WTC11 (cell line): ENCODE measurements at places on chromosomes 1 and 21.

GRCh38 chr1:209610631-209610905 is 27.1 kb downstream of the CAMK1G start:
- no peaks in the 10 kb centered on the region for H3K36me3 ChIP-seq
- no peak overlapping the region for H3K4me3 ChIP-seq
- H3K4me1 ChIP-seq: no peaks in the 10 kb centered on the region
- no peaks in the 10 kb centered on the region for H3K27me3 ChIP-seq
- H3K27ac ChIP-seq: no peak overlapping the region
- DNase-seq: no peak

DNA sequence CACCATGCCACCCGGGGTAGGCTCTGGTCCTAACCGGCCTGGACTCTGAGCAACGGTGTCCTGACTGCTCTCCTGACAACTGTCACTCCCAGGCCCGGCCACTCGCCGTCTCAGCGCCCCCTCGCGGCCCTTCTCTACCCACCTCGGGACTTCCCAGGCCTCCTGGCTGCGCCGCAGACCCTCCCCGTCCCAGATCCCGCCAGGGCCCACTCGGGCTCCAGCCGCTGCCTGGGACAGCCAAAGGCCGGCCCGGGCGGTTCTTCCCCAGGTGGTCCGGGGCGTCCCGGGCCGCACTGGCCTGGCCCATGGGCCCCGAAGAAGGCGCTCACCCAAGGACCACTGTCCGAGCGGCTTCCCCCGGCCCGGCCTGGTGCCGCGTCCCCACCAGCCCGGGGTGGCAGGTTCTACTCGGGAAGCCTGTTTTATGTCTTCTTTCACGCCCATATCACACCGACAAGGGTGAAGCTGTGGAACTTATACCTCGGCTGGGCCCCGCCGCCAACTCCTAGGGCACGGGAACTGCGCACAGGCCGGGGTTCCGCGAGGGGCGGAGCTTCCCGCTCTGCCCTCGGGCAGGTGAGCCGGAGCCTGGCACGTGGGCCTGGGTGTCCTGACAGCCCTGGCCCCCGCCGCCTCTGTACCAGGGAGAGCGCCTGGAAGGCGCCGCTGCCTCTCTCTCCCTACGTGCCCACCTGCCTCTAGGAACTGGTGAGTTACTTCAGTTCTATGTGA is 138.3 kb downstream of the TTLL7 start:
- peaks cover 8% of the 10 kb centered on the region for H3K4me1 ChIP-seq
- peak overlapping the region; percentile 48 for H3K4me3 ChIP-seq
- H3K27me3 ChIP-seq: peaks cover 17% of the 10 kb centered on the region
- H3K36me3 ChIP-seq: no peaks in the 10 kb centered on the region
- H3K27ac ChIP-seq: no peak overlapping the region

GRCh38 chr1:47901001-47901575 is 96.1 kb downstream of the TRABD2B start:
- no peak for DNase-seq
- H3K27me3 ChIP-seq: peaks cover 38% of the 10 kb centered on the region
- peaks cover 71% of the 10 kb centered on the region for H3K4me1 ChIP-seq
- H3K36me3 ChIP-seq: no peaks in the 10 kb centered on the region
- H3K27ac ChIP-seq: no peak overlapping the region

DNA sequence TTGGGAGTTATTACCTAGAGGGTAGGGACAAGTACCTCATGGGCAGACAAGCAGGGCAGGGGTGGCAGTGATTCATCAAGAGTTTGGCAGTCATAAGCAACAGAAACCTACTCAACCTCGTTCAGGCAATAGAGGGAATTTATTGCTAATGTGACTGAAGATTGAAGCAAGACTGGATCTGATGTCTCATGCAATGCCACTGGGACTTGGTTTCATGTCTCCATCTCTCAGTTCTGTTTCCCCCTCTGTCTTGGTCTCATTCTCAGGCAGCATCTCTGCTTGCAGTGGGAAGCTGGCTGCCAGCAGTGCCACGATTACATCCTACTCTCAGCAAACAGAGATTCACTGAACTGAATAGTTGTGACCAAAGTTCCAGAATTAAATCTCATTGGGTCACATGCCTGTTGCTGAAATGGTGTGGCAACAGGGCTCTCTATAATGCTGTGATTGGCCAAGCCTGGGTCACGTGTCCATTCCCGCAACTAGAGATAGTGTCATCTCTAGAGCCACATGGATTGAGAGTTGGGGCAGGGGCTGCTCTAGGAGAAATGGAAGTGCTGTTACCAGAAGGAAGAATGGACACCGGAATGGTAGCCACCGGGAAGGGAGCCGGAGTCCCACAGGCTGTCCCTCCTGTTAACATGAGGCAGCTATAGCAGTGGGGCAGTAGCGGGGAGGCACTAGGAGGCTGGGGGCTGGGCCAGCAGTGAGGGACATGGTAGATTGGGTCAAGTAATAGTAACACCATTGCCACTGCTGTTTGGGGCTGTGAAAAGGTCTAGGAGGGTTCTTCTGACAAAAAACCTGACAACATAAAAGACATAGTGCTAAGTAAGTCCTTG is 3.9 kb upstream of the CDC42 start:
- no peak for DNase-seq
- no peak overlapping the region for H3K4me3 ChIP-seq
- no peak overlapping the region for H3K27ac ChIP-seq
- H3K4me1 ChIP-seq: peaks cover 14% of the 10 kb centered on the region

GRCh38 chr21:45208627-45208951 is 79.1 kb downstream of the POFUT2 start:
- no peak overlapping the region for H3K27ac ChIP-seq
- H3K4me1 ChIP-seq: no peaks in the 10 kb centered on the region

GRCh38 chr1:79197421-79197820 is 190.9 kb upstream of the ADGRL4 start:
- no peaks in the 10 kb centered on the region; the same call in 1 of the 2 replicates for H3K27me3 ChIP-seq
- H3K4me1 ChIP-seq: peaks cover 13% of the 10 kb centered on the region
- no peak overlapping the region for H3K4me3 ChIP-seq
- no peak overlapping the region for H3K27ac ChIP-seq
- no peak for DNase-seq
- H3K36me3 ChIP-seq: no peaks in the 10 kb centered on the region

DNA sequence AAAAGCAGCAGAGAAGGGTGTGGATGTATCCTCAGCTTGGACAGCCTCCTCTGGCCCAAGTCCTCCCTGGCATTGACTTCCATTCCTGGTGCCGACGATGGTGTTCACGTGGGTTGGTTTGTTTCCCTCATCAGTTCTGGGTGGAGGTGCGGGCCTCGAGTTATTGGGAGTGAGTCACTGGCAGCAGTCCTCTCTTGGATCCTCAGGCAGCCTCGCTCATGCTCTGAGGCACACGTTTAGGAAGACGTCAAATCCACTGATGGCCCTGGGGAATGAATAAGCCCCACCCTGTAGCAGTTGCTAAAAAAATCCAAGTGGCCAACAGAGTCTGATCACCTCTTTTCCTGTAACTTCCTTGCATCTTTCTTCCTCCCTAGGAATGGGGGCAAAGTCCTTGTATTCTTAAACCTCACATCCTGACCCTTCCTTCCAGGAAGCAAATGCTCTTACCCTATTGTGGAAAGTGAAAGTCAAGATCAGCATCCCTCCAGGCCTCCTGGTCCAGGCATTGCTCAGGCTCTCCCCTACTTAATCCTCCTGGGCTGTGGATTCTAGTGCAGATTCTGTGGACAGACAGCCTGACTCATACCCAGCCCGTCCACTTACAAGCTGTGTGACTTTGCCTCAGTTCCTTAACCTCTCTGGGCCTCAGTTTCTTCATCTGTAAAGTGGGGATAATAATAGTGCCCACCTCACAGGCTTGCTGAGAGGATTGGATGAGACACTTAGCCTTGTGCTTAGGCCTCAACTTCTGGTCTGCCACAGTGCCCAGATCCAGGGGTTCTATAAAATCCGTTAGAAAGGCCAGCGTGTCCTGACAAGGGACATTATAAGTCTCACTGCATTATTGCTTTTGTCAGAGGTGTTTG is 111.1 kb downstream of the TLR5 start:
- peaks cover 65% of the 10 kb centered on the region for H3K4me1 ChIP-seq
- peaks cover 27% of the 10 kb centered on the region for H3K36me3 ChIP-seq
- H3K4me3 ChIP-seq: peak overlapping the region; percentile 99
- H3K27me3 ChIP-seq: peaks cover 7% of the 10 kb centered on the region

DNA sequence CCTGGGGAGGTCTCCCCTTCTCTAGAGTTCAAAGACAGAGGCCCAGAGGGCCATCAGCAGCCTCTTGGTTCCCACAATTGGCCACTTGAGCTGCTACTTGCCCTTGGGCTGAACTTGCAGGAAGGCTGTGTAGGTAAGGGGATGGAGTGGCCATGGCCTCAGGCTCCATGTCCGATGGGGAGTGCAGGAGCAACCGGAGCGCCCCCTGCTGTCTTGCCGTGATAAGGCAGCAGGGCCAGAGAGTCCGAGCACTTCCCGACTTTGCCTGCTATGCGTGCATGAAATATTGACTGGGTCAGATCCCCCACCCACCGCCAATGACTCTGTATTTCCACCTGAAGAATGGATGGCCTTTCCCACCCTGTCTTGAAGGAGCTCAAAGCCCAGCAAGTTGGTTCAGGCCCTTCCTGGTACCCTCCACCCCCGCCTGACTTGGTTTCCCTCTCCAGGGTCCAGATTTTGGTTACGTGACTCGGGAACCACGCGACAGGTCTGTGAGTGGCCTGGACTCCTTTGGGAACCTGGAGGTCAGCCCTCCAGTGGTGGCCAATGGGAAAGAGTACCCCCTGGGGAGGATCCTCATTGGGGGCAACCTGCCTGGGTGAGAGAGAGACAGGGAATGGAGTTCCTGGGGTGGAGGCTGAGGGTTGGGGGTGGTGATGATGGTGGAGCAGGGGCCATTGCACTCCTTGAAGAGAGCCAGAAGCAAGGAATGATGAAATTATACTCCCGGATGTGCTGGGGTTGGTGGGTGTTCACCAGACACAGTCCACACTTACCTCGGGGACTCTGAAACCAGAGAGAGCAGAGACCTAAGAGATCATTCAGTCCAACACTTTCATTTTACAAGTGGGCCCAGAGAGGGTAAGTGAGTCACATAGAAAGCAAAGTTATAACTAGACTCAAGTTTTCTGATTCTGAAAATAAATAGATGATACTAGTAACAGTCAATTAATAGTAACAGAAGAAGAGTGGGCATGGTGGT is 25.6 kb downstream of the PADI3 start:
- no peaks in the 10 kb centered on the region for H3K27me3 ChIP-seq
- H3K36me3 ChIP-seq: no peaks in the 10 kb centered on the region
- no peaks in the 10 kb centered on the region for H3K4me1 ChIP-seq
- no peak overlapping the region for H3K27ac ChIP-seq
- DNase-seq: peak; percentile 75
- H3K4me3 ChIP-seq: no peak overlapping the region

DNA sequence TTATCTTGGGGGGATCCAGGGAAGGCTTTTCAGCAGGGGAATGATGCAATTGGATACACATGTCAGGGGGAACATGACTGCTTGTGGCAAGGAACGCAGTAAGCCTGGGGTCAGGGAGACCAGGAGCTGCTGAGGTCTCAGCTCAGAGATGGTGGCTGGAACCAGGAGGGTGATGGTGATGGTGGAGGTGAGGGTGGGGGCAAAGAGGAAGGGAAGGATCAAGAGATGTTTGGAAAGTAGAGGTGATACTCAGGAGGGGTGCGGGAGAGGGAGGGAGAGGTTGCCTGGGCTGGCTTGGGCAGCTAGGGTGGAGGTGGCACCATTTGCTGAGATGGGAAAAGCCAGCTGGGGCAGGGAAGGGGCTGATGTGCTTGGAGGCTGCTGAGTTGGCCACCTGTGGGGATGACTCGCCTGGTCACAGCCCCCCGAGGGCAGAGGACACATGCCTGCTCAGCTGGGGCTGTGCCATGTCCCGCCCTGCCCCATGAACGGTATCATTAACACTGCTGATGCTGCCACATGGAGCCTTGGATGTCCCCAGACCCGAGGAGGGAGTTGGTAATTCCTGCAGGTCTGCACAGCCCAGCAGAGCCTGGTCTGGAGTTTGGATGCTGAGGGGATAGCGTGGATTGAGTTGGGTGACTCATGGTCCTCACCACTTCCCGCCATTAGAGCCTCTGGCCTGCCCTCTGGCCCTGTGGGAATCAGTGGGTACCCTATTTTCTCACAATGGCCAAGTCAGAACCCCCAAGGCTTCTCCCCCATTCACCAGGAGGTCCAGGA is 6.3 kb upstream of the PADI1 start:
- no peak overlapping the region for H3K27ac ChIP-seq
- H3K36me3 ChIP-seq: no peaks in the 10 kb centered on the region
- H3K27me3 ChIP-seq: no peaks in the 10 kb centered on the region; the same call in 1 of the 2 replicates
- no peak overlapping the region for H3K4me3 ChIP-seq
